ENCODE measurements at places on chromosomes 2 and 18.

- no peaks in the 10 kb centered on the region for H3K36me3 ChIP-seq
- no peak overlapping the region for H3K27ac ChIP-seq
- H3K4me1 ChIP-seq, result no peaks in the 10 kb centered on the region
- DNase-seq, result no peak
- no peaks in the 10 kb centered on the region for H3K27me3 ChIP-seq
- H3K4me3 ChIP-seq, result no peak overlapping the region
Observed at GRCh38 chr2:189379731-189380261, 61.5 kb upstream of the WDR75 start.

DNA sequence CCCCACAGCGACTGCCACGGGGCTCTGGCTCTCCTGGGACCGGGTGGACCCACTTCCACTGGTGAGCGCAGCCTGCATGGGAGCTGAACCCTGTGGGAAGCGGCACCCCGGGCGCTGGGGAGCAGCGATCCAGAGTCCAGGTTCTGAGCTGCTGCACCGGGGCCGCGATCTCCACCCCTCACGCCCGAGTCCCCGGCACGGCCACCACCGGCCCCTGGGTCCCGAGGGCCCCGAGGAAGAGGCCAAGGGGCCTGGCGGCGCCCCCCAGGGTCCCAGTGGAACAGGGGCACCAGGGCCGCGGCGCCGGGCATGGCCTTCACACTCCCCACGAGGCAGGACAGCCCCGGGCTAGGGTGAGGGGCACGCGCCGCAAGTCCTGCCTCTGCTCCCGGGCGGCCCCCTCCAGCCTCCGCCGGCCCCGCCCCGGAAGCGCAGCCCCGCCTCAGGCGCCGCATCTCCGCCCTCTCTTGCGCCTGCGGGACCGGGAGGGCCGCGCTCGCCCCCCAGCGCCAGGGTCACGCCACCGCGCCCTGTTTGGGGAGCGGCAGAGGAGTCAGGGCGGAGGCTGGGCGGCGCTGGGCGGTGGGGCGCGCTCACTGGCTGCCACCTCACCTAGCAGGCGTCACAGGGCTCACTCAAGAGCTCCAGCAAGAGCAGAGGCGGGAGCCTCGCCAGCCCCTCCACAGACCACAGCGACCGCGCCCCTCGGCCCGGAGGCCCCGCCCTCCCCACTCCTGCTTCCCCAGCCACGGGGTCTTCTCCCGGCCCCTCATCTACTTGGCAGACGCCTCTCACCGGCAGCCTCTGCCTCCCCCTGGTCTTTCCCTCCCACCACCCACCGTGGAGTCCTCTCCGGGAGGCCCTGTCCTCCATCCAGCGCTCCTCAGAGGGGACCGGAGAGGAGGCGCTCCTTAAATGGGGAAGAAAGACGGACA is 26.8 kb downstream of the THAP4 start:
- H3K4me3 ChIP-seq, result peak overlapping the region; percentile 53
- DNase-seq, result peak; percentile 85
- peaks cover 13% of the 10 kb centered on the region for H3K36me3 ChIP-seq
- peaks cover 12% of the 10 kb centered on the region for H3K4me1 ChIP-seq

GRCh38 chr18:12317664-12318333 is 9.8 kb downstream of the TUBB6 start:
- DNase-seq, result no peak
- no peak overlapping the region for H3K4me3 ChIP-seq
- H3K36me3 ChIP-seq, result peaks cover 2% of the 10 kb centered on the region
- H3K27ac ChIP-seq, result no peak overlapping the region
- H3K27me3 ChIP-seq, result no peaks in the 10 kb centered on the region

DNA sequence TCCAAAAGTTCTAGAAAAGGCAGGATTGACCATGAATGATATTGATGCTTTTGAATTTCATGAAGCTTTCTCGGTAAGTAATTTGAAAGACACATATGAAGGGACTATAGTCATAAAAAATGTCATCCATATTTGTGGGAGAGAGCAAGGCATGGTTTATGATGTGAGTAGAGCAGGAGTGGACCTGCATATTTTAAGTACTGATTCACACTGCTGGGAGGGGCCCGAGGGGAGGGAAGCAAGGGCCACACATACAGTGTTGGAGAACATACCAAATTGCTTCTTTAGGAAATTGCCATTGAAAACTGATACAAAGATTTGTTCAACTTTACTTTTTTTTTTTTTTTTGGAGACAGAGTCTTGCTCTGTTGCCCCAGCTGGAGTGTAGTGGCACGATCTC is 39.4 kb downstream of the HADHB start:
- H3K36me3 ChIP-seq, result peaks cover 47% of the 10 kb centered on the region
- H3K27me3 ChIP-seq, result no peaks in the 10 kb centered on the region
- no peak overlapping the region for H3K4me3 ChIP-seq
- no peak overlapping the region for H3K27ac ChIP-seq

- no peak for DNase-seq
- peaks cover 5% of the 10 kb centered on the region for H3K36me3 ChIP-seq
- no peaks in the 10 kb centered on the region for H3K4me1 ChIP-seq
- H3K4me3 ChIP-seq, result no peak overlapping the region
- no peaks in the 10 kb centered on the region for H3K27me3 ChIP-seq
Observed at GRCh38 chr2:53755121-53755520, 12.5 kb upstream of the CHAC2 start.

DNA sequence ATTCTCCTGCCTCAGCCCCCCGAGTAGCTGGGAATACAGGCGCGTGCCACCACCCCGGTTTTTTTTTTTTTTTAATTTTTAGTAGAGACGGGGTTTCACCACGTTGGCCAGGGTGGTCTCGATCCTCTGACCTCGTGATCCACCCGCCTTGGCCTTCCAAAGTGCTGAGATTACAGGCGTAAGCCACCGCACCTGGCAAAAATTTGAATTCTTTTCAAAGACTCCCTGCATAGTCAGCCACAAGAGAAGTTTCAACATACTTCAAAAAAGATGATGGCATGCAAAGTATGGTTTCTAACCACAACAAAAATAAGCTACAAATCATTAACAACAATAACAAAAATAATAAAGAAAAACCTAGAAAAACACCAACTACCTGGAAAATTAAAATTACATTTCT is 22.0 kb downstream of the HYCC2 start:
- DNase-seq, result no peak
- peaks cover 10% of the 10 kb centered on the region for H3K36me3 ChIP-seq
- peaks cover 3% of the 10 kb centered on the region for H3K4me1 ChIP-seq
- no peak overlapping the region for H3K4me3 ChIP-seq
